Activated T-cell treated with anti-CD3 and anti-CD28 coated beads for 48 hours (primary cell): ENCODE measurements at places on chromosomes 4 and X.

DNA sequence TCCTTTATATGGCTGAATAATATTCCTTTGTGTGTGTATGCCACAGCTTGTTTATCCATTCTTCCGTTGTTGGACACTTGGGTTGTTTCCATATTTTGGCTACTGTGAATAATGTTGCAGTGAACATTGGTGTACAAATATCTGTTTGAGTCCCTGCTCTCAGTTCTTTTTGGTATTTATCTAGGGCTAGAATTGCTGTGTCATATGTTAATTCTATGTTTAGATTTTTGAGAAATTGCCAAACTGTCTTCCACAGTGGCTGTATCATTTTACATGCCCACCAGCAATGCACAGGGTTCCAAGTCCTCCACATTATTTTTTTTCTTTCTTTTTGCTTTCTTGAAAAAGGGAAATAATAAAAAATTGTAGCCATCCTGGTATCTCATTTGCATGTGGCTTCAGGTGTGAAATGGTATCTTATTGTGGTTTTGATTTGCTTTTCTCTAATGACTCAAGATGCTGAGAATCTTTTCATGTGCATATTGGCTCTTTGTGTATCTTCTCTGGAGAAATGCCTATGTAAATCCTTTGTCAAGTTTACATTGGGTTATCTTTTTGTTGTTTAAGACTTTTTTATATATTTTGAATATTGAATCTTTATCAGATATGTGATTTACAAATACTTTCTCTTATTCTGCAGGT lies 129.7 kb downstream of the RAPGEF2 start:
- DNase-seq, result no peak

- no peak for DNase-seq
These were observed at the start of gene CCKAR for GRCh38 chr4:26490111-26490959. CCKAR (minus strand) TSS chr4:26490484; CDS start chr4:26490267, 217 bp downstream.

- DNase-seq, result no peak
These were observed 459.7 kb downstream of the MID1IP1 start for GRCh38 chrX:39260965-39261364.

GRCh38 chrX:110280954-110281353 lies 36.9 kb downstream of the AMMECR1 start:
- DNase-seq, result no peak

DNA sequence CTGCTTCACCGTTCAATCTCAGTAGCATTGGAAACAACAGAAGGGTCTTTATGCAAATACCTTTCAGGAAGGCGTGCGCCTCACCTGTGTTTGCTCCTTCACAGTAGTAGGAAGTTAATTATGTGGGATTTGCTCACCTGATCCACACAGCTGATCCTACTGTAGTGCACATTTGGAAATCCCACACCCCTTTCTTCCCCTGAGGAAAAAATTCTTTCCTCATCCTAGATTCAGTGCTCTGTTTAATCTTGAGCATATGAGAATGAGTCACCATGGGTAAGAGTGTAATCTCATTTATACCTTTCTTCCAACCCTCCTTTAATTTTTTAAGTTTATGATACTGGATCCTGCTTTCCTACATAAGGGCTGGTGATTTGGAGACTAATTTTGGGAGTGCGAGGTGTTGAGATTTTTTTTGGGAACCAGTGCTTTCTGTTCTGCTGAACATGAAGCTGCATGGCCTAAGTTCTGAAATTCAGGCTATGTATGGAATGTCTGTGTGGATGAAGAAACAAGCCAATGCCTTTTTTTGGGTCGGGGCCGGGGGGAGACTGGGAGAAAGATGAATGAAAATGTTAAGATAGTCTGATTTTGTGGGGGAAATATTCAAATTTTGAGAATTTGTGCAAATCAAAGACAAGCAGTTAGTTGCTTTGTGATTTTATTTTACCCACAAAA lies 19.0 kb downstream of the GAB1 start:
- DNase-seq, result no peak

DNA sequence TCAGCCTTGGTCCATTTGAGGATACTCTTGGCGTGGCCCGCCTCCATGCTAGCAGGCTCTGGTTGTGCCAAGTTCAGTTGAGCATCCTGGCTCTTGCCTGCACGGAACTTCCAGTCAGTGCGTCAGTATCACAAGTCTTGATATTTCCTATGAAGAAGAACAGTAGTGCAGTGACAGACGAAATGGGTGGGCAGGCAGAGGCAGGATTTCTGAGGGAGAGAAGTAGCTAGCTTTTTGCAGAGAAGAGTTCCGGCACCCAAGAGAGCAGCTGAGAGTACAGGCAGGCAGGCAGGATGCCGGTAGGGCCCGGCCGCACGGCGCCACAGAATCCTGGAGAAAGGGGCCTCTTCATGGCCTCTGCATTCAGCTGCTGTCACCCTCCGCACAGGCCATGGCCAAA lies 56.1 kb upstream of the MSANTD1 start:
- no peak for DNase-seq

GRCh38 chr4:175762582-175762981 lies 49.5 kb downstream of the GPM6A start:
- DNase-seq, result no peak
